ENCODE measurements at places on chromosomes 5 and 9.

DNA sequence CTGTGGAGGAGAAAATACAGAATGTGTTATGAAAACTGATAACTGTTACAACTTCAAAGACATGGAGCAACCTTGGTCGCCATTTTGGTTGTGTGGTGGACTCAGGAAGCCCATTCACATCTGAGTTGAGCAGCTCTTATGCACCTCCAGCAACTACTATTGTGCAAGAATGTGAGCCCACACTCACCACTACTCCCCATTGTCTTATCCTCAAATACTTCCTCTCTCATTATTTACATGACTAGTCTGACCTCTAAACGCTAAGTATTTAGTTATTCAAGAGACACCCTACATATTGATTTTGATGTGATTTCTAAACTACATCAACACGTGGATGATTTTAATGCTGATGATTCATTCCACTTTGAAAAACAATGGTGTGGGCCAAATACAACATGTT lies 516.6 kb upstream of the CLINT1 start:
- no peak for DNase-seq

GRCh38 chr9:20271723-20272122 lies 350.6 kb downstream of the MLLT3 start:
- DNase-seq, result no peak

DNA sequence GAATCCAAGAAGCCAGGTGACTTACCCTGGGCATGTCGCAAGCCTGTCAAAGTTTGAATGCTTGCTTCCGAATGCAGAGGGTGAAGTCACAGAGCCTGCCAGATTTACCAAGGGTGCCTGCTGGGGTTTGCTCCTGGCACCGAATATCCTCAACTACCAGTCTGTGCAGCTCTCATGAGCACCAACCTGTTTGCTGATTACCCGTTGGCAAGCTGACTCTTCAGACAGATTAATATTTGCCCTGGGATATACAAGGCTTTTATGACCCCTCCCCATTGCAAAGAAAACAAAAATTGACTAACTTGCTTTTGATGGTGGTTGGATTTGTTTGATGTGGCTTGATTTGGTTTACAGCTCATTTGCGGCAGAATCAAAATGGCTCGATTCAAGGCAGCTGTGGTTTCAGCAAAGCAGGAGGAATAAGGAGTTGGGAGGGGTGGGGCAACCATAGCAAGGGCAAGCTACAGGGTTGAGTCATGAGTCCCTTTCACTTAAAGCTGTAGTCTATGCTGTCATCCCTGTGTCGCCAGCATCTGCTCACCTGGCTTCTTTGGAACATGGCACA lies 82.3 kb upstream of the AGXT2 start:
- no peak for DNase-seq

DNA sequence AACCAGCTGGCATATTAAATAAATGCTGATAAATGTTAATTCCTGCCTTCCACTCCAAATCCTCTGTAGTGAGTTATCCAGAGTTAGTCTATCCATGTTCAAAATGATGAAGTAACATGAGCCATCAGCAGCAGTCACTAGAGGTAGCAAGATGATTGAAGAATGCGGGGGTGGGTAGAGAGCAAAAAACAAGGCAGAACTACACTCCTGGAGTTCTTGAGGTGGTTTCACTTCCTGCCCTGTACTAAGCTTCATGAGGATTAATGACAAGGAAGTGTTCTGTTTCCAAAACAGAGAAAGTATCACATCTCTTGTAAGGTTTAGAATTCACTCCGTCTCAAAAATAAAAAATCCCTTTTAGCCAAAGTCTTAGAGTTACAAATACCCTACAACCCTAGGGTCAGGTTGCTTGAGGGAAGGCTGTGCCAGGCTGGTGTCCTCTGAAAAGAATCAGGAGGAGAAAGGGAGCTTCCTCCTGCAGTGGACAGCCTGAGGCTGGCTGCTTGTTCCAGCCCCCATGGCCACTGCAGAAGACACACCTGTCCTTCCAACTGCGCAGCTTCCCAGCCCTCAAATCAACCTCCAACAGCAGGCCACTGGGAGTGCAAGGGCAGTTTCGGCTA lies 180.2 kb downstream of the DENND1A start:
- no peak for DNase-seq

DNA sequence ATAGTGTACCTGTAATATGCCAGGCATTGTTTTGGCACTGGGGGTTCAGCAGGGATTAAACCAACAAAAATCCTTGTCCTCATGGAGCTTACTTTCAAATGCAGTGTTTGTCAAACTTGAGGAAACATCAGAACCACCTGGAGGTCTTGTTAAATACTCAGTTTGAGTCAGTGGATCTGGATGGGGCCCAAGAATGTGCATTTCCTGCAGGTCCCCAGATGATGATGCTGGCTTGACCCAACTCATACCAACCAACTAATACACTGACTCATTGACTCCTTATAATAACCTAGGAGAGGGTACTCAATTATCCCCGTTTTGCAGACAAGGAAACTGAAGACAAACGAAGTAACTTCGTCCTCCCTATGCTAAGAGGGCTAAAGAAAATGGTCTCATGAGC lies 11.3 kb downstream of the WWC1 start:
- DNase-seq, result no peak

Data from glomerular endothelial cell (primary cell).